Activated CD4-positive, CD25-positive, alpha-beta regulatory T cell treated with anti-CD3 and anti-CD28 coated beads, Interleukin-2, amount 50 U/mL, for 16 hours (primary cell): ENCODE measurements at places on chromosomes 4 and X.

DNA sequence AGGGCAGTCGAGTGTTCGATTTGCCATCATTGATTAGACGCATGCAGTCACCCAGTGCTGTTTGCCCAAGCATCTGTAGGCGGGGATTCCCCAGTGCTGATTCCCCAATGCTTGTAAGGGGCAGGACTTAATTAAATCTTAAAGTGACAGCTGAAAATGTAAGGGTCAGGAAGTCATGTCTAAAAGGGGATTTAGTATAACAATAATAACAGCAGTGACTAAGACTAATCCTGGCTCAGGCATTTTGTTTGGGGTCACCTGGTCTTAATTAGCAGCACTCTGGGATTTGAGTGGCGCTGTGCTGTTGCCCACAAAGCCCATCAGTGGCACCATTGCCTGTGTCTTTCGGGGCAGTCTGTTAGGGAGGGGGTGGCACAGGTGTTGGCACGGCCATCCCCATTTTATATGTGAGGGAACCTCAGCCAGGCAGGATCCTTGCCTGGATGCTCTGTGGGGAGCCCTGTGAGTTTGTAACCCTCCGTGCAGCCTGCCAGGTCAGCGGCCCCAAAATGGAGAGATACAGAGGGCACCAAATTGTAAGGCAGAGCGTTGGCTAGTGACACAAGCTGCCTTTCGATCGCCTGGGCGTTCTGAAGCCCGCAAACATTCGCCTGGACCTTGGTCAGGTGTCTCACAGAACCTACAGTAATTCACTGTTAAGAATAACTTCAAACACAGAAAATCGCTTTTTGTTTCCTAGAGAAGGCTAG is 146.7 kb downstream of the TBL1X start:
- no peak for DNase-seq

DNA sequence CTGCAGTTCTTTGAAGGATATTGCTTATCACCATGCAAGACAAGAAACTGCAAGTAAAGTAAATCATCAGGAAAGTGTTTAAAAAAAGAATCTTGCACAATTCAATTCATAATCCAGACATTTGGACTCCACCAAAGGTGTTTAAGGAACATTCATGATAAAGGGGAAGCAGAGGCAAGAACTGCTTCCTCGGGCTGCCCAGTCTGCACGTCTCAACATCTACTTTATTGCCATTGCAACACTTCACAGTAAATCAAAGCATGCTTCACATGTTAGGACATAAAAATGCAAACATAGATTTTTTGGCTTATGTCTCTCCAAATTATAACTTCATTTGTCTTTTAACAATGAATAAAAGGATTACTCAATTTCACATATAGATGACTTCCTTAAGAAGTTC is 42.5 kb downstream of the MID1 start:
- no peak for DNase-seq

GRCh38 chrX:17990532-17990931 is 129.4 kb upstream of the RAI2 start:
- DNase-seq = no peak

- DNase-seq = no peak
These were observed 100.1 kb upstream of the RBPJ start for GRCh38 chr4:26220696-26221095.

DNA sequence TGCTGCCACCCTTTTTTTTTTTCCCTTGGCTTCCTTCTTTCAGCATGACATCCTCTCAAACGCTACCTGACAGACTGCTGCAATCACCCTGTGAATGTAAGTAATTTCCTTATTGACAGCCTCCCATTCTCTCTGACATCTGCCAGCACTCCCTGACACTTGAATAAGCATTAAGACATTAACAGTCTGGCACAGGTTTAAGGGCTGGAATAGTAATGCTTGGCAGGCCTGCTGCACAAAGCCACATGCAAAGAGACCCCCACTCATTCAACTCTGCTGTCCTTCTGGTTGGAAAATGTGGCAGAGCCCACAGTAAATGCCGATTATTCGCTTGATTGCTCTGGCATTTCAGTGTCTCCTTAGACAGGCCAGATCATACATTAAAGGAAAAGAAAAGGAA is 28.1 kb upstream of the RASGEF1B start:
- no peak for DNase-seq

DNA sequence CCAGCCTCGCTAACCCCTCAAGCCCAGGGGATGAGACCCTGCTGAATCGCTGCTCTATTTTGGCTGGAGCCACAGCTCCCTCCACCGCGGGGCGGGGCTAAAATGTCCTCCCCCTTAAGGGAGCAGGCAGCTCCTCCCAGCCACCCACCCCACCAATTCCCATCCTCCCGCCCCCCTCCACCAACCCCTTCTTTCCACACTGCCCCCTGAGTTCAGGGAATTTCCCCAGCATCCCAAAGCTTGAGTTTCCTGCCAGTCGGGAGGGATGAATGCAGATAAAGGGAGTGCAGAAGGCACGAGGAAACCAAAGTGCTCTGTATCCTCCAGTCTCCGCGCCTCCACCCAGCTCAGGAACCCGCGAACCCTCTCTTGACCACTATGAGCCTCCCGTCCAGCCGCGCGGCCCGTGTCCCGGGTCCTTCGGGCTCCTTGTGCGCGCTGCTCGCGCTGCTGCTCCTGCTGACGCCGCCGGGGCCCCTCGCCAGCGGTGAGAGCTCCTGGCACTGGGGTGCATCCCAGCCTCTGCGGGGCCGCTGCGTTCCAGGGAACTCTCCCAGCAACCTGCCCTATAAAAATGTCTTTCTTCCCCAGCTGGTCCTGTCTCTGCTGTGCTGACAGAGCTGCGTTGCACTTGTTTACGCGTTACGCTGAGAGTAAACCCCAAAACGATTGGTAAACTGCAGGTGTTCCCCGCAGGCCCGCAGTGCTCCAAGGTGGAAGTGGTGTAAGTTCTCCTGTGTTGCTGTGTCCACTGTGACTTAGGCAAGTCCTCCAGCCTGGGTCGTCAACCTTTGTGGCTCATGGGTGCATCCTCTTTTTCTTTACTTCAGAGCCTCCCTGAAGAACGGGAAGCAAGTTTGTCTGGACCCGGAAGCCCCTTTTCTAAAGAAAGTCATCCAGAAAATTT is at the start of gene CXCL6:
TSS of gene CXCL6 (plus strand) at position 306 of the 907 bp plus-strand sequence. CDS start at position 379, 73 bp downstream.
- DNase-seq = no peak

GRCh38 chrX:135544338-135544948 is 24.0 kb downstream of the INTS6L start:
- DNase-seq = no peak

GRCh38 chr4:77800483-77801259 is 18.5 kb downstream of the CNOT6L start:
- no peak for DNase-seq

GRCh38 chr4:25020236-25020635 is 10.5 kb downstream of the LGI2 start:
- no peak for DNase-seq

DNA sequence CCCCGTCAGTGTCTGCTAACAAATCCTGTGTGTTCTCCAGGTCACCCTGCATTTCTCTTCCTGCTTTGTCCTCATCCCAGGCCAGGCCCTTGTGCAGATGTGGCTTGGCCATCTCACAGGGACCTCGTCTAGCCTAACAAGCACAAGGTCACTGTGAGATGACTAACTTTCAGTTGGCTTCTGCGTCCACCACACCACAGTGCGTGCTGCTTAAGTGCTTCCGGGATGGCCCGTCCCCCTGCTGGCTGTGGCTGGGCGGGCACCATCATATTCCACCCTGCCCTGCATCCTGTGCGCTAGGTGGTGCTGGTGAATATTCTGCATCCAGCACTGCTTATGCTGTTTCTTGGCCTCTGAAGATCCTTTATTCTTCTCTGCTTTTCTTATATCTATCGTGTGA is 33.8 kb downstream of the RBBP7 start:
- no peak for DNase-seq

- no peak for DNase-seq
These were observed 61.9 kb downstream of the ASB9 start for GRCh38 chrX:15207994-15208393.

DNA sequence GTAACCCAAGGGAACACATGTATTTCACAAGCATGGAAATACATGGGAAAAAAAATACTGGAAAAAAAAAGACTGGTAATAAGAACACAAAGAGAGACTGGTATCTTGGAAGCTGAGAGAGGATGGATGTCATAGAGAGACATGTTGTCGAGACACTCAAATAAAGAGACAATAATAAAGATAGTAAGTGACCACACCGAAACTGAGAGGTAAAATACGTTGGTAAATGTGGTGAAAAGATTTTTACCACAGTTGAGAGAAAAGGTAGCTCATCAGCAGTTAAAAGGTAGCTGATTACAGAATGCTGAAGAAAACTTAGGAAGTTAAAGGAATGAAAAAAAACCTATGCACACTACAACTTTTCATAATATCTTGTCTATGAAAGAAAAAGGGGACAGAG is 81.1 kb downstream of the ARAP2 start:
- DNase-seq = no peak
